ENCODE measurements at places on chromosomes 16 and 17.
A peak's percentile ranks its signal among the peaks of the same experiment; 100 is the strongest.

DNA sequence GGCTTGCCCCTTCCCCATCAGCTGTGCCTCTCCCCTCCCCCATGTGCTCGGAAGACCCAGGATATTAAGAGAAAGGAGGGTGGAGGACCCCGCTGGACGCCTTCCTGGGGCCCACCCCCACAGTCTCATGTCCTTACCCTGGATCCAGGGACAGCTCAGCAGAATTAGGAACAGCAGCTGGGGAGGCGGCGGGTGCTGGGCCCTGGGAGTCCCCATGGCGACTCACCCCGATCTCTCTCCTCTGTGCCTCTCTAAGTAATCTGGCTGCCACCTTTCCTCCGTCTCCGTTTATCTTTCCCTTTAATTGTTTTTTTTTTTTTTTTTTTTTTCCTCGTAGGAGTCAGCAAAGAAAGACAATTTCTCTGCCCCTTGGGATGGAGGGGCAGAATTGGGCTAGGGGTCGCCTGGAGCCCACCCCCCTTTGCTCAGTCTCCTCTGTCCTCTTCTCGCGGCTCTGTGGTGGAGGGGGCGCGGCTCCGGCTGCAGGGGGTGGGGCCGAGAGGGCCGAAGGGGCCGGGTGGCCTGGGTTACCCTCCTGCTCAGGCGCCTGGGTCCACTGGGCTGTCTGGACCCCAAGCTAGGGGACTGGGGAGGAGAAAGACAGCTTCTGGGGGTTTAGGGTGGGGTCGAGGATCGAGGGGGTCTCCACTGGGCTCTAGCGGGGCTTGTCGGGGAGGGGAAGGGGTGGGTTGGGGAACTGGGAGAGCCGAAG lies 390 bp downstream of the SEZ6L2 start:
- DNase-seq = no peak

GRCh38 chr16:88747588-88748301 lies 37.3 kb downstream of the PIEZO1 start:
- DNase-seq = peak; percentile 69

GRCh38 chr17:36728030-36728991 lies 126.9 kb downstream of the MRM1 start:
- DNase-seq = no peak

DNA sequence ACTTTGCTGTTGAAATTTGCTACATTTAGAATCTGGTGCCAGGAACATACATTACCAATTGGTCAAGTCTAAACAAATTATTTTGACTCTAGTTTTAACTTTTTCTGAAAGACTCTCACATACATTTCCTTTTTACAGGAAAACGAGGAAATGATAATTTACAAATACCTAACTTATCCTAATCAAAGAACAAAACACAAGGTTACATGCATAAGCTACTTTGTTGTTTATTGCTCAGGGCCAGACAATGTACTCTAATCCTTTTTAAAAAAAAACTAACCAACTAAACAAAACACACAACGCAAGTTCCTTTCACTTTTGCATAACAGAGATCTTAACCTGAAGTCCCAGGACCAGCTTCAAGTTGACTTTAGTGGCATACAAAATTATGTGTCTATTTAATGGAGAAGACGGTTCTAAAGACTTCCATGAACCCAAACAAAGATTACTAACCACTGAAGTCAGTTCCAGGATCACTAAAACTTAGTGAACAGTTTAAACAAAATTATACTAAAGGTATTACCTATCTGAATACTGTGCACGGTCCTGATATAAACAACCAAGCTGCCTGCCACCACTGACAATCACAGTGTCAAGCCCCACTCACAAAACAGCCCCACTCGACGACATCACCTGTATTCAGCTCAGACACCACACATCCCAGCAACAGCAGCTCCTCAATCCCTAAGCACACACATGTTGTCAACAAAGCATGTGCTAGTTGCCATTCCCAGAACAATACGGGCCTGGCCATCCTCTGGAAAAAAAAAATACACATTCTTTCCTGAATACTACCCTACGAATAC lies 1.9 kb downstream of the ZNF652 start:
- no peak for DNase-seq

- DNase-seq = peak; percentile 79
These were observed 11.3 kb downstream of the PRSS22 start for GRCh38 chr16:2846511-2847310.

DNA sequence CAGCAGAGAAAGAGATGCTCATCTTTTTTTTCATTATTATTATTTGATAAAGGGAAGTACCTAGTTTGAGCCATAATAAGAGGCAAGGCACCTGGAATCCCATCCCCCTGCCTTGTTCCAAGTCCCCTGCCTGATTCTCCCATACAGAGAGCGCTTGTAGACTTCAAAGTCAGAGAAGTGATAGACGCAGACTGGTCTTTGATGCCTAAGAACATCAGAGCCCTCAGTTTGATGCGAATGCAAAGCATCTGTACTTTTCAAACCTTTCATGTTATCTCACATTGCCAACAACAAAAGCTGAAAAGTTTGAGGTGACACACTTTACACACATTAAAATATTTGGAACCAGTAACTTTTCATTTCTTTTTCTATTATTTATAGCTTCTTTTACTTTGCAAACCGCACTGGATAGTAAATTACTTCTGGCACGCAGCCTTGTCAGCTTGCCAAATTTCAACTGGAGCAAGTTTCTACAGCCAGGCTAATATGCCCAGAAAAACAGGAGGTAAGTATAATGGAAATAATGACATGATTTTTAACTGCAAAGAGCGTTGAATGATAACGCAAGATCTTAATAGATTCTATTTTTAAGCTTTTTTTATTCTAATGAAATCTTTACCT lies 5.9 kb upstream of the UTP6 start:
- DNase-seq = peak; percentile 27

- DNase-seq = no peak
These were observed 317 bp downstream of the CLTC start for GRCh38 chr17:59620064-59620359.

DNA sequence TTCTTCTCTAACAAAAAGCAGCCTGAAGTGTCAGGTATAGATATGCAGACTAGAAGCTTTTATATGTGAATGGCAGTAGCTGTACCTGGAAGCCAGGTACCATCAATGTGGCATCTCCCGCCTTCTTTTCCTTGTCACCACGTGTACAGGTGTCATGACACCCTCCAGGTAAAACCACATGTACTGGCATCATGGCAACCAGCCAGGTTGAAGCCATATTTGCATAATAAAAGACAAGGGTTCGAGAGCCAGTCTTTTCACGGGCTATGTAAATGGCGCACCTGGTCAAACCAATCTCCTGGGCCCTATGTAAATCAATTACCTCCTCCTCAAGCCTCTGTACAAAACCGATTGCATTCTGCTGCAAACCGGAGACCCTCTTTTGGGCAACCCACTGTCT lies 541.3 kb downstream of the CDH11 start:
- no peak for DNase-seq

DNA sequence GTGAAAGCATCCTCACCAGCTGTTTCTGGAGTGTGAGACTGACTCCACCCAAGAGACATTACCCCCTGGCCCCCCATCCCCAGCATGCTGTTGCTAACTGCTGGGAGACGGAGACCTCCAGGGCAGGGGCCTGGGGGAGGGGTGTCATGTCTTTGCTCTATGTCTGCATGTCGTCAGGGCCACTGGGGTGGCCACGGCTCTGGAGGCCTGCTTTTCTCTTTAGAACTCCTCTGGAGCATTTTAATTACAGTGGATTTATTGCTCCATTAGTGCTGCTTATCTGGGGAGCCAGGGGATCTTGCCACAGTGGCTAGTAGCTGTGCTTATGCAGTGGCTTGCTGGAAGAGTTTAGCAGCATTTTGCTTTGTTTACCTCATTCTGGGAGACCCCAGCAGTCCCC lies 32.3 kb downstream of the CLEC16A start:
- no peak for DNase-seq

GRCh38 chr17:29225396-29225795 lies 21.3 kb upstream of the CRYBA1 start:
- DNase-seq = no peak

- DNase-seq = no peak
These were observed 122.1 kb upstream of the HSBP1 start for GRCh38 chr16:83685615-83686165.
